Activated T-helper 2 cell treated with anti-CD3 and anti-CD28 coated beads, Interferon-gamma antibody, Interleukin-2, Interleukin-4, amounts not matched to agents 10 μg/mL and 5 μg/mL and 100 μg/mL, durations not matched to agents 14 hours and 24 hours and 36 hours (primary cell): ENCODE measurements at places on chromosomes 4 and X.

DNA sequence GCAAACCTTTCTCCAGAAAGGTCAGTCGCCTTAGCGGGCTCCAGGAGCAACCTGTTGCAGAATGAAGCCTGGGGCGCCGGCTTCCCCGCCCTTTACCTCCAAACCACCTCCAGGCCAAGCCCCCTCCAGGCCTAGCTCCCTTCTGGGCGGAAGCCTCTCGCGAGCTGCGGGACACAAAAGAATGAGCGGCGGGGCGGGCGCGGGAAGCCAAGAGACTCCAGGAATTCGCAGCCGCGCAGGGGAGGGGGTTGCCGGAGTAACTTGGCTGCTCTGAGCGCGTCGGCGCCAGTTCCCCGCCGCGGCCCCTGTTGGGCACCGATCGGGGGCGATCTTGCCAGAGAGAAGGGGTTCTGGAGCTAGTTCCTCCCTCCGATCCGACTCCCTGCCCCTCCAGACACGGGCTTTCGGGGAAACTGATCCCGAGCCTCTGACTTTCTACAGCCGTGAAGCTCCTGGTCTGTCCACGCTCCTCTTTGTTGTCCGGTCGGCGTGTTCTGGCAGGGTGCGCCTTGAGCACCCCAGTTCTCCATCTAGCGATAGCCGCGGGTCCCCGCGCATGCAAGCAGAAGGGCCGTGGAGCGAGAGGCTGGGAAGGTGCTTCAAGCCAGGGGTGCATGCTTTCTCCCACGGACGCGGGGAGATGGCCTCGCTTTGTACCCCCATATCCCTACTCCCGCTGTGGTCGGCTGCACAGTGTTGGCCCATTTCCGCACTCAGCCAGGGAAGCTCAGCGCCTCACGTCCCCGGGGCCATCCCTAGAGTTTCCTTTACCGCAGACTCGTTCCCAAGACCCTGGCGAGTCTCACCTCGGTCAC is 1.2 kb downstream of the PROM1 start:
- H3K36me3 ChIP-seq = peaks cover 12% of the 10 kb centered on the region
- H3K4me3 ChIP-seq = peak overlapping the region; percentile 30
- no peak for DNase-seq
- H3K27ac ChIP-seq = no peak overlapping the region
- peaks cover 17% of the 10 kb centered on the region for H3K4me1 ChIP-seq

DNA sequence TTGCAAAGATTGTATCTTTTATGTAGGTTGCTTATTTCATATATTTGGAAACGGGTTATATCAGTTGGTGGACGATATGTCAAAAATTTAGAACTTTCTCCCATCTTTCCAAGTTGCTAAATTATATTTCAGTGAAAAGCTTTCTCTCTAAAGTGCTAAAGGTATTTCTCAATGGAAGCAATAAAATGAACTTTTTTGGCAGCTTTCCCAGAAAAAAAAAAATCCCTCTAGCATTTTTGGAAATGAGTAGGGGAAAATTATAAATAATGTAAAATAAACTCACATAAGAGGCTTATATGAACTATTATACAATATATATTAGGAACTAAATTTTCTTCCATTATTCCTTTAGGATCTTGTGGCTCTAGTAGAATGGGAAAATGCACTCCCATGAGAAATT is 152.2 kb downstream of the GRID2 start:
- no peak for DNase-seq
- no peaks in the 10 kb centered on the region for H3K27me3 ChIP-seq
- no peaks in the 10 kb centered on the region for H3K4me1 ChIP-seq
- H3K4me3 ChIP-seq = no peak overlapping the region
- H3K27ac ChIP-seq = no peak overlapping the region

DNA sequence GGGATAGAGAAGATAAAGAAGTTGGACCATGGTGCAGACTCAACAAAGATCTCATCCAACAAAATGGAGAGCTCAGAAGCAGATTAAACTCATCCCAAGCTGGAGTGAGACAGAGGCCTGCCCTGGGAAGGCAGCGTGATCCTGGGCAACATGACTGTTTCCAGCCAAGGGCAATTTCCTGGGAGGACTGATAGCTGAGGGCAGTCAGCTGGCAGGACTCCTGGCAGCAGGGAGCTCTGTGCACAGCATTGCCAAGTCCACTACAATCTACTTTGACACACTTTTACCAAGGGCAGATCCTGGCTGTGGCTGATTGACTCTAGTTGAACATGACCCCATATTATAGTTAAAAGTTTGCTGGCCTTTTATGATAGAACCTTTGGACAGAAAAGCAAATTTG is 357.3 kb upstream of the RASGEF1B start:
- H3K36me3 ChIP-seq = no peaks in the 10 kb centered on the region
- no peak overlapping the region for H3K27ac ChIP-seq
- H3K4me3 ChIP-seq = no peak overlapping the region
- DNase-seq = no peak
- H3K27me3 ChIP-seq = no peaks in the 10 kb centered on the region

DNA sequence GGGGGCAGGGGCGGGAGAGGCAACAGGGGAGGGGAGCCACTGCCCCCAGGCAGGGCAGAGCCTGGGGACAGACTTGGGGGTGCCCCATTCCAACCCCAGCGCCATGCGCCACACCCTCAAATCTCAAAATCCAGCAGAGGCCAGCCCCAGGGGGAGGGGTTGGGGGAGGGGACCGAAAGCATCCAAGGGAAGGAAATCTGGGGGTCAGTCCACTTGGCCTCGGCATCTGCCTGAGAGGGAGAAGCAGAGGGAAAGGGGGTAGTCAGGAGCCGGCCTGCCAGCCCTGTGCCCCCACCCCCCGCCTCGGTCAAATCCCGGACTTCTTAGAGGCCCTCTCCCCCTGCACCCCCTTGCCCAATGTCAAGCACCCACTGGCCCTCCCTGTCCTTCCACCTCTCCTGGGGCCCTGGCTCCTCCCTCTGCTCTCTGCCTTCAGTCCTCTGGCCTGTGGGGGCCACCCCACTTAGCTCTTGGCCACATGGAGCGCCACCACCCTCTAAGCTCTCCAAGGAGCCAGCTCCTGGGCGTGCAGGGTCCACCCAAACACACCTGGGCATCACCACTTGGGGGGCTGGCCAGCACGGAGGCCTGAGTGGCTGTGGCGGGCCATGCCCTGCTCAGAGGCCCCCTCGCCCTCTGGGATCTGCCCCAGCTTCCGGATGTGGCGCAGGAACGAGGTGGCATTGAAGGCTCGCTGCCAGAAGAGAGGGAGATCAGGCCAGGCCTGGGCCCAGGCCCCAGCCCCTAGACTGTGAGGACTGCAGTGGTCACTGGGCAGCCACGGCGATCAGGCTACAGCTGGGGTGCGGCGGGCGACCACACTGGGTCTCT is 3.5 kb downstream of the PNCK start:
- H3K27ac ChIP-seq = no peak overlapping the region
- no peak for DNase-seq
- H3K27me3 ChIP-seq = peaks cover 23% of the 10 kb centered on the region
- peaks cover 6% of the 10 kb centered on the region for H3K4me1 ChIP-seq
- H3K36me3 ChIP-seq = no peaks in the 10 kb centered on the region

- no peaks in the 10 kb centered on the region for H3K27me3 ChIP-seq
- H3K4me3 ChIP-seq = no peak overlapping the region
- DNase-seq = no peak
- H3K4me1 ChIP-seq = no peaks in the 10 kb centered on the region
- no peak overlapping the region for H3K27ac ChIP-seq
These were observed 87.8 kb downstream of the FIP1L1 start for GRCh38 chr4:53465281-53465680.

DNA sequence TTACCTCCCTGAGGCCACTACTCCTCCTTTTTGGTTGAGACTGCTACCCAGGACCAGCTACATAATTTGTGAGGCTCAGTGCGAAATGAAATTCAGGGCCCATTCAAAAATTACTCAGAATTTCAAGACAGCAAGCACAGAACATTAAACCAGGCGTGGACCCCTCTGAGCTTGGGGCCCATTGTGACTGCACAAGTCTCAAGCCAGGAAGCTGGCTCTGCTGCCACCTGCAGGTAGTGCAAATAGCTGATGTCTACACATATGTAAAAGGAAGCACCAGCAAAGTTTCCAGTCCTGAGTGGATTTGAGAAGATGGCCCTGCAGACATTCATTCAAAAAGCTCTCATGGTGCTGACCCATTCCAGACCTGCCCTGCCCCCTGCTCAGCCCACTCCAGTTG is 213.4 kb upstream of the LNX1 start:
- no peaks in the 10 kb centered on the region for H3K36me3 ChIP-seq
- no peaks in the 10 kb centered on the region for H3K27me3 ChIP-seq
- H3K4me3 ChIP-seq = no peak overlapping the region
- no peaks in the 10 kb centered on the region for H3K4me1 ChIP-seq

DNA sequence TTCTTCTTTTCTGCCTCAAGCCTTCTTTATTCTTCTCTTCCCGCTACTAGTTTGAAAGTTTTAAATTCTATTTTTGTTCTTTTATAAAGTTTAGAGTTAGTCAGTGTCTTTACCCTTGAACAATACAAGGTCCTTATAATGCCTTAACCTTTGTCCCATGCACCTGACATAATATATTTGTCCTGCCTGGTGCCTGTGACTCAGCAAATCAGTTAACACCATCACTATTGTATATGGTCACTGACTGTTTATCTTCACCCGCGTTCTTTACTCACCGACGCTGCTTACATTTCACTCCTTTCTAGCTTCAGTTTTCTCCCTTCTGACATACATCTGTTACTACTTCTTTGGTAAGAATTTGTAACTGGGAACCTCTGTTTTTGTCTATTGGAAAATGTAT is 5.7 kb downstream of the SMIM20 start:
- no peak overlapping the region for H3K4me3 ChIP-seq
- no peaks in the 10 kb centered on the region for H3K27me3 ChIP-seq
- H3K27ac ChIP-seq = no peak overlapping the region
- no peak for DNase-seq

- no peaks in the 10 kb centered on the region for H3K4me1 ChIP-seq
- H3K36me3 ChIP-seq = no peaks in the 10 kb centered on the region
- H3K4me3 ChIP-seq = no peak overlapping the region
- DNase-seq = no peak
- no peak overlapping the region for H3K27ac ChIP-seq
These were observed 242.0 kb downstream of the MAPK10 start for GRCh38 chr4:86117705-86118302.

GRCh38 chr4:11704186-11704830 is 275.6 kb upstream of the HS3ST1 start:
- H3K4me3 ChIP-seq = no peak overlapping the region
- no peak for DNase-seq
- no peaks in the 10 kb centered on the region for H3K4me1 ChIP-seq
- no peak overlapping the region for H3K27ac ChIP-seq

DNA sequence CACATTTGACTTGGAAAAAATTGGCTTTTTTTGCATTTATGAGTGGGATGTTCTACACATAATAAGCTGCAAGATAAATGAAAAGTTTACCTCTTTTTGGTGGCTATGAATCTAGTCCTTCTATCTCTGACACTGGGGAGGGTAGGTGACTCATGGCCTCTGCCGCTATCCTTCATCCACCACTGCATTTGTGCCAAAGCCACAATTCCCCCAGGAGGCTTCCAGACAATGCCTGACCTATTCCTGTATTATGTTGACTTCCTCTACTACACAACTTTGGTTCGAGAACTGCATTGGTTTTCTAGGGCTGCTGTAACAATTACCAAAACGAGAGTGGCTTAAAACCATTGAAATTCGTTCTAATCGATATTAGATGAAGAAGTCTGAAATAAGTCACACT is 245.6 kb downstream of the TRAM1L1 start:
- no peak overlapping the region for H3K4me3 ChIP-seq
- H3K36me3 ChIP-seq = no peaks in the 10 kb centered on the region
- H3K27ac ChIP-seq = no peak overlapping the region
- H3K4me1 ChIP-seq = no peaks in the 10 kb centered on the region

DNA sequence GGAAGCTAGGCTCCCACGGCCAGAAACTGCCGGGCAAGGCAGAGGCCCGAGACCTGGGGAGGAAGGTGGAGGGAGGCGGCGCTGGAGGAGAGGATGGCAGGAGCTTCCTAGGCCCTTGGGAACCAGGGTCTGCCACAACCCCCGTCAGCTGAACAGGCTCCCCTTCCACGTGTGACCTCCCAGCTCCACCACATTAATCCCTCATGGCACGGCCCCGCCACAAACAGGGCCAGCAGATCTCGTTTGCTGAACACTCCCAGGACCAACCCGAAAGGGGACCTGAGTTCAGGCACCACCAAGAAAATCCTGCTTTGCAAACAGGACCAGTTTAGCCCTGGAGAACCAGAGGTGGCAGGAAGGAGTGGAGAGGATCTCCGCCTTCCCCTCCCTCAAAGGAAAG is 62.7 kb downstream of the FHDC1 start:
- H3K4me3 ChIP-seq = no peak overlapping the region
- no peaks in the 10 kb centered on the region for H3K36me3 ChIP-seq
- peaks cover 11% of the 10 kb centered on the region for H3K27me3 ChIP-seq
- no peak overlapping the region for H3K27ac ChIP-seq
- no peak for DNase-seq

DNA sequence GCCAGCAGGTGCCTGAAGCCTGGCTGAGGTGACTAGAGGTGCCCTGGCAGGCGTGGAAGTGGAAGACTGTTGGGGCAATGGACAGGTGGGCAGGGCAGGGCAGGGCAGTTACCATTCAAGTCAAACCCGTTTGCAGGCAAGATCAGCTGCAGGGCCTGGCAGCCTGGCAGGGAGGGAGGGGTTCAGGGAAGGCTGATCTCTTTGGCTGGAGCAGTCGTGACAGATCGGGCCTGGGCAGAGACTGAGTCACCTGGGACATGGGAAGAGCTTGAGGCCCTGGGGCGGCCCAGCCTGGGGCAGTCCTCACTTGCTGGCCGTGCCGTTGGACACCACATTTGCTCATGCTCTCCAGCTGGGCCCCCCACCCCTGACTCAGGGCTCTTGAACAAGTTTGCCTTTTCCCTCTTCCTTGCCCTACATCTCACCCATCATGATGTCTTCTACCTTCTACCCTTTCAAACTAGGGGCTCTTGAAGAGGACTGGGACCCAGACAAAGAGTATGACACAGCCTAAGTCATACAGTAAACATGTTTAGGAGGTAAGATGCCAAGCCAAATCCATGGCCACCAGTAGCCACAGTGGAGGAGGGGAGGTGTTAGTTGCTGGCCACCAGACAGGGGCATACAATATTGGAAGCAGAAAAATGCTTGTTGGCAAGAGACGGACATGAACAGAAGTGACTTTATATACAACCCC is 2.0 kb upstream of the ZNF185 start:
- peaks cover 22% of the 10 kb centered on the region for H3K27me3 ChIP-seq
- no peak overlapping the region for H3K27ac ChIP-seq
- H3K4me1 ChIP-seq = no peaks in the 10 kb centered on the region

DNA sequence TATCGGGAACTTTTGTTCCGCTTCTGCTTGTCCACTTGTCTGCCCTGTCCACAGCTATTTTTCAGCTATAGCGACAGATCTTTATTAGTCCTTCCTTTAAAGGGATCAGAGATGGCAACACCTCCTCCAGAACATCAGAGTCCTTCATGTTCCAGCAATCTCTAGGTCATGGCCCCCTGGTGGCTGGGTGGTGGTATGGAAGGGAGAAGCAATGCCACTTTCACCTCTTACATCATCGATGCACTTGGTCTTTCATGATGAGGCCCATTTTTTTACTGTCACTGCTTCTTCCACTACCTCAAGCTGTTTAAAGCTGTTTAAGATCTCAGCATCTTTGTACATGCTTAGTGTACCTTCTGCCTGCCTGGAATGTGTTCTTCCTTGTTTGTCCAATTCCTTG is 106.7 kb downstream of the ARHGAP6 start:
- peaks cover 2% of the 10 kb centered on the region for H3K27me3 ChIP-seq
- no peak overlapping the region for H3K27ac ChIP-seq
- DNase-seq = peak; percentile 9
- H3K4me1 ChIP-seq = no peaks in the 10 kb centered on the region
- no peaks in the 10 kb centered on the region for H3K36me3 ChIP-seq
